Calu3 (cell line): ENCODE measurements at places on chromosomes 1 and 21.

- peak; percentile 39 for DNase-seq
Measured at GRCh38 chr1:39508857-39509305, 17.4 kb downstream of the BMP8A start.

- no peak for DNase-seq
Measured at GRCh38 chr1:15660151-15660550, 24.0 kb upstream of the PLEKHM2 start.

- peak; percentile 40 for DNase-seq
Measured at GRCh38 chr1:22428672-22429071, 23.0 kb upstream of the ZBTB40 start.

- no peak for DNase-seq
Measured at GRCh38 chr1:24966724-24967346, 36.8 kb upstream of the RUNX3 start.

DNA sequence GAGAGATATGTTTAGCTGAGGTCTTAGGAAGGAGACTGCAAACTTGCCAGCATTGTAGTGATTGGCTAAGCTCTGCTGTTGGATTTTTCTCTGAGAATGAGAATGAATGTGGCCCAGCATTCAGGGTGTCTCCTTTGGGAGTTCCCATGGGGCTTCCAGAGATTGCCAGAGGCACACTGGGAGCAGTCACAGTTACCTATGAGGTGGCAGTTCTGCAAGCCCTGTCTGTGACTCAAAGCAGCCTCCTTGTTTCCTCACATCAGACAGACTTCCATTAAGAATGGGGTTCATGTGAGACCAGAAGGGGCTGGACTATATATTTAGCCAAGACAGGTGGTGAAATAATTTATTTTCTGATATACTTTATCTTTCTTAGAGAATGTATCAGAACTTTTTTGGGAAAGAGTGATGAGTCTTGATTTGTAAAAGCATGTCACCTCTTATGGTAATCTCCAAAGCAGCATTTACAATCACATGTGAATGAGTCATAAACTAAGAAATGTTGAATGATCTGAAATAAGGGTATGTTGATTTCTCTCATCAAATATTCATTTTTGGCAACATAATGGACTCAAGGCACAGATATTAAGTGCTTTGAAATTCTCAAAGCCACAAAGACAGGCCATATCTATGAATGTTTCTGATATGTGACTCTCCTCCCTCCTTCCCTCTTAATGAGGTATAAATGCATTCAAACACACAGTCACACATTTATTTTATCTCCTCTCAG lies 9.5 kb upstream of the SLC19A2 start:
- DNase-seq = no peak

- DNase-seq = no peak
Measured at GRCh38 chr1:15423355-15424077, 13.8 kb downstream of the EFHD2 start.

GRCh38 chr1:4655674-4656532 lies 1.5 kb downstream of the AJAP1 start:
- DNase-seq = peak; percentile 28

GRCh38 chr1:58324558-58324957 lies 222.0 kb downstream of the OMA1 start:
- no peak for DNase-seq

GRCh38 chr1:30810416-30811080 lies 53.0 kb upstream of the LAPTM5 start:
- no peak for DNase-seq
